Mucosa of gallbladder (tissue), 1 donor: ENCODE measurements at places on chromosomes 2 and 18.
A peak's percentile ranks its signal among the peaks of the same experiment; 100 is the strongest.

DNA sequence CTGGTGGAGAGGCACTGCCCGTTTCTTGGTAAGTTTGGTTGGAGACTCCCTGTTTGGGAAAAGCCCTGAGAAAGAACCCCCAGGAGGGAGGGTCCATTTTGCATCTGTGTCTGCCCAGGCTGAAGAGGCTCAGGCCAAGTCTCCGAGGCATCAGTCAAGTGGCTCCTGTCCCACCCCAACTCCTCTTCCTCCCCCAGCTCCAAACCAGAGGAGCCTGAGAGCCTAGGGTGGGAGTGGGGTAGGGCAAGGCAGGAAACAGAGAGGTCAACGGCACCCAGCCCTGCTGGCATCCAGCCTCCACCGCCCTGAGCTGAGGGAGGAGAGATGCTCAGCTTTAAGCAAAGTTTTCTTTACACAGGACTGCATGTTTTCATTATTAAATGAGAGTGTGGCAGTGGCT, 38.2 kb downstream of the CYP27C1 start:
- no peak for DNase-seq

GRCh38 chr2:120550282-120550681, 185.4 kb upstream of the GLI2 start:
- DNase-seq: no peak

- DNase-seq: peak; percentile 7
Measured at GRCh38 chr2:11074246-11074820, 80.9 kb upstream of the SLC66A3 start.

DNA sequence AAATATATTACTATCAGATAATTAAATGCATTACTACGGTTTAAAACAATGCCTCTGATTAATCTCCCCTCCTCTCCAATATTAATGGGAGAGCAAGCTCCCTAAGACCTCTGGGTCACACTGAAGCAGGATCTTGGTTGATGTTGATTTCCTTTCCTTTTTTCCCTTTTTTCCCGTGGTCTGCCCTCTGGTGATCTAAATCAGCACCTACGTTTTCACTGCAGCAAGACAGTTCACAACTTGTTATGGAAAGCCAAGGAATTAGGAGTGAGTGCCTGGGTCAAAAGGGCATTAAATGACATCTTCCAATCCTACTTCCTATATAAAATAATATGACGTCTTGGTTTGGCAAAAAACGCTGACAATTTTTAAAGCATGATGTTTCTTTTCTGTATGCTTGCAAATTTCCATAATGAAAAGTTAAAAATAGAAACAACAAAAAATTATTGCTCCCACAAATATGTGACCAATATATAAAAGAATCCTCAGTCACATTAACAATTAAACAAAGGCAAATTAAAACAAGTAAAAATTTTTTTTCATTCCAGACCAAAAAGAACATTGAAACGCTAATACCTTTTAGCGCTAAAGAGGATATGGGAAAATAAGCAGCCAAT, 7.9 kb upstream of the CFAP36 start:
- DNase-seq: no peak

- DNase-seq: no peak
Measured at GRCh38 chr2:104432991-104433390, 420.9 kb upstream of the POU3F3 start.
